ENCODE measurements at places on chromosomes 16 and 17. TPM values are rescaled to one million over a fixed set of nuclear protein-coding genes. Genes with fewer than 3 reads are reported as not detected.

GRCh38 chr17:11082559-11082958 lies 158.5 kb upstream of the SHISA6 start:
- no peaks in the 10 kb centered on the region for H3K36me3 ChIP-seq
- DNase-seq = no peak
- H3K27me3 ChIP-seq = no peaks in the 10 kb centered on the region
- no peak overlapping the region for H3K27ac ChIP-seq
- no peak overlapping the region for H3K4me3 ChIP-seq

GRCh38 chr17:62650587-62650986 lies 23.1 kb downstream of the MRC2 start:
- no peaks in the 10 kb centered on the region for H3K27me3 ChIP-seq
- H3K36me3 ChIP-seq = peaks cover 8% of the 10 kb centered on the region

DNA sequence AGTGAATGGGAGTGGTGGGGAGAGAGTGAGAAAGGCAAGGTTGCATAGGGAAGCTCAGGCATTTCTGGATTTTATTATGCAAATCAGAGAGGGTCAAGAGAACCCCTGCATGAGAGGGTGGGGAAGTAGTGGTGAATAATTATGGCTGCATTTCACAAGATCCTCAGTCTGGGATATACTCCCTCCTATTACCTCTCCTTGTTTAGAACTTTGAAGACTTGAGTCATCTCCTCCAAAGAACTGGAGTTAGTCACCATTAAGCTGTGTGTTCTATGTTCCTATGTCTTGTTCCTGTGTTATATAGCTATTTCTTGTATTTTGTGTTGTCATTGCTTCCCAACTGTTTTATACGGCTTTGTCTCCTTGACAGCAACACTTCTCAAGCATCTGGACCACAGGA lies 18.4 kb downstream of the SOX9 start:
- H3K4me3 ChIP-seq = no peak overlapping the region
- H3K27me3 ChIP-seq = no peaks in the 10 kb centered on the region
- no peaks in the 10 kb centered on the region for H3K36me3 ChIP-seq
- H3K4me1 ChIP-seq = peaks cover 20% of the 10 kb centered on the region

DNA sequence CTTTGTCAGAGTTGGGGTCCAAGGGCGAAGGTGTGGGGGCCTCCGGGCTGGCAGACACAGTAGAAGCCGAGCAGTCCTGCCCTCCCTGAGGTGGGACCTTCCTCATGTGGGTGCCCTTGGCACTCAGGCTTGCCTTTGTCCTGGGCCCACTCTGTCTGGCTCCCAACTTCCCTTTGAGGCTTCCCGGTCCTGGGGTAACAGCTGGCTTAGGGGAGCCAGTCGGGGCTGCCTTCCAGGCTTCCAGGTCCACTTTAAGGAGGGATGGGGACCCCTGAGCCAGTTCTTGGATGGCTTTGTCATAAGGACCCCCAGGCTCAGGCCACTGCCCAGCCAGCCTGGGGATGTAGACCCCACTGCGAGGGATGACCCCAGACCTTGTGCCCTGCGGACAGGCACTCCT lies 7.8 kb downstream of the GAS2L2 start:
- H3K36me3 ChIP-seq = no peaks in the 10 kb centered on the region
- H3K27ac ChIP-seq = no peak overlapping the region
- no peak for DNase-seq
- no peak overlapping the region for H3K4me3 ChIP-seq
- H3K4me1 ChIP-seq = peaks cover 6% of the 10 kb centered on the region

DNA sequence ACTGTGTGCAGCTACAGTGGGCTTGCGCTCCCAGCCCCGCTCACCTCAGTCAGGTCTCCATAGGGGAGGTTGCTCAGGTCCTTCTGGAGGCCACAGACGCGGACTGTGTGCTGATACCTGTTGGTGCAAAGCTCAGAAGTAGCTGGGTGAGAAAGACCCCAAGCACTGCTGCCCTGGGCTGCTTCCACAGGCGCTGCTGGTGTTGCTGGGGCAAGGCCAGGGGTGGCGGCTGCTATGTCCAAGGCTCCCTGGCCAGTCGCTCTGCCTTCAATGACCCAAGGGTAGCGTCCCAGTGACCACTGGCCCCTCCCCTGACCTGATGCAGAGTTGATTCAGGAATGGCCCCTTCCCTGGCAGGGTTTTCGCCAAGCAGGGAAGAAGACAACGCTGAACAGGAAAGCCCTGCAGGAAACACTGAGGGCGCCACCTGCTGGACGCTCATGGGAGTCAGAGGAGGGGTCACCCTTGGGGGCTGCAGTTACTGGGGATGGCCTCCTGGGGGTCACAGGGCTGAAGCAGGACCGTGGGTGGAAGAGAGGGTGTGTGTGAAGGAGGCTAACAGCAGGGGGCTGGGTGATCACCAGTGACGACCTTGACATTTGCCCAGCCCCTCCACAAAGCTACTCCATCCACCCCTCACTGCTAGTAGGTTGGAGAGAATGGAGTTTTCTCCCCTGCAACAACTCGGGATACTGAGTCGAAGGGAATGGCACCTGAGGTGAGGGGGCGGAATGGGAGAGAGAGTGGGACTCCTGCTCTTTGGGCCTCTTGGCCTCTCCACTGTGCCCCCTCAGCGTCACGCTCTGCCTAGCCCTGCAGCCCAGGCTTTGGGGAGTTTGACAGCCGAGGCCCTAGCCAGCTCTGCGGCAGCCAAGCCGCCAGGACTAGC lies 38.3 kb downstream of the ABCC12 start:
- DNase-seq = no peak
- no peaks in the 10 kb centered on the region for H3K27me3 ChIP-seq
- H3K4me1 ChIP-seq = peaks cover 1% of the 10 kb centered on the region
- H3K36me3 ChIP-seq = no peaks in the 10 kb centered on the region

GRCh38 chr16:57976331-57976796 lies 5.4 kb upstream of the CNGB1 start:
- H3K4me3 ChIP-seq = no peak overlapping the region
- no peak overlapping the region for H3K27ac ChIP-seq
- DNase-seq = no peak
- no peaks in the 10 kb centered on the region for H3K4me1 ChIP-seq
- H3K27me3 ChIP-seq = peaks cover 45% of the 10 kb centered on the region

GRCh38 chr16:4814046-4814445 lies 11.6 kb upstream of the ROGDI start:
- peaks cover 52% of the 10 kb centered on the region for H3K36me3 ChIP-seq
- no peaks in the 10 kb centered on the region for H3K27me3 ChIP-seq
- no peak for DNase-seq
- H3K4me3 ChIP-seq = no peak overlapping the region

DNA sequence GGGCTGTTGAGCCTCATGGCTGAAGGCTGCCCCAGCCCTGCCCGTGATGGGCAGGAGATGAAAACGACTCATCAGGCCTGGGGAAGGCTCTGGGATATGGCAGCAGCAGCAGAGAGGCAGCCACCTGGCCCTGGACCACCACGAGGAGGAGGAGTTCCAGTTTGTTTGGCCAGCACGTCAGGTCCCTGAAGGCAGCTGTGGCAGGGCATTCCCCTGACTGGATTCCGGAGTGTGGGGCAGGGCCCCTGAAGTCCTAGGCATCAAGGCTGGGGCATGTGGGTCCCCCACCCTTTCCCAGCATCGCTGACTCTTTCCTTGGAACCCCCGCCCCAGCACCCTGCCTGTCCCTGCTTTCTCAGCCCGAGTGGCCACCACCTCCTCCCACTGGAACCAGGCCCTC lies 197.4 kb downstream of the ZNF423 start:
- no peak for DNase-seq
- H3K27ac ChIP-seq = no peak overlapping the region
- H3K27me3 ChIP-seq = peaks cover 28% of the 10 kb centered on the region
- H3K36me3 ChIP-seq = no peaks in the 10 kb centered on the region
- no peaks in the 10 kb centered on the region for H3K4me1 ChIP-seq
- no peak overlapping the region for H3K4me3 ChIP-seq

Gene LPO
- total RNA-seq = not detected

Gene NPIPA8
- 1.1 TPM for total RNA-seq

Gene FAM117A
- total RNA-seq = 0.72 TPM

Gene CCDC200
- not detected for total RNA-seq

- no peak for DNase-seq
- no peaks in the 10 kb centered on the region for H3K27me3 ChIP-seq
- H3K27ac ChIP-seq = no peak overlapping the region
- H3K4me1 ChIP-seq = peaks cover 3% of the 10 kb centered on the region
Measured at GRCh38 chr17:9443811-9444210, 131.8 kb downstream of the STX8 start.

DNA sequence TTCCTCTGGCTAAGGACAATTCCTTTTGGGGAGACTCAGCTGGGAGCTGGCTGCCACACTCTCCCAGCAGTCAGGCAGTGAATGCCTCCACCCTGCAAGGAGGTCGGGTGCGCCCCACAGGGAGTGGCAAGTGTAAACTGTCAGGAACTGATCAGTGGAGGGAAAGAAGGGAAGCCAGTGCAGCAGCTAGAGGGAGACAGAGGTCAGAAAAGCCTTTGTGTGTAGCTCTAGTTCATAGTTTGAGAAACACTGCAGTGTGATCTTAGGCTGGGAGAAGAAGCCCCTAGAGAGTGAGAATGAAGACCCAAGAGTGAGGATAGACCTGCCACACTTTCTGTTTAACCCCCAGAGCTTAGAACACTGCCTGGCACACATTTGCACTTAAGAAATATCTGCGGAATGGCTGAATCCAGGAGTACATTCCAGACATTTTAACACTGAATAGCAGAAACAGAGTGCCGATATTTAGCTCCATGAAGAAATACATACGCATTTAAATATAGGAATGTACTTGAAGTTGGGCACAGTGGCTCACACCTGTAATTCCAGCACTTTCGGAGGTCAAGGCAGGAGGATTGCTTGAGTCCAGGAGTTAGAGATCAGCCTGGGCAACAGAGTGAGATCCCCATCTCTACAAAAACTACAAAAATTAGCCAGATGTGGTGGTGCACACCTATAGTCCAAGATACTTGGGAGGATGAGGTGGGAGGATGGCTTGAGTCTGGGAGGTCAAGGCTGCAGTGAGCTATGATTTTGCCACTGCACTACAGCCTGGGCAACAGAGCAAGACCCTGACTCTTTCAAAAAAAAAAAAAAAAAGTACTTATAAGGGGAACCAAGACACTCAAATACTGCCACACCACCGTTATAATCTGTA lies 11.1 kb upstream of the SLC5A11 start:
- no peak overlapping the region for H3K27ac ChIP-seq
- H3K4me3 ChIP-seq = no peak overlapping the region
- H3K36me3 ChIP-seq = no peaks in the 10 kb centered on the region
- DNase-seq = peak; percentile 49
- peaks cover 5% of the 10 kb centered on the region for H3K4me1 ChIP-seq

DNA sequence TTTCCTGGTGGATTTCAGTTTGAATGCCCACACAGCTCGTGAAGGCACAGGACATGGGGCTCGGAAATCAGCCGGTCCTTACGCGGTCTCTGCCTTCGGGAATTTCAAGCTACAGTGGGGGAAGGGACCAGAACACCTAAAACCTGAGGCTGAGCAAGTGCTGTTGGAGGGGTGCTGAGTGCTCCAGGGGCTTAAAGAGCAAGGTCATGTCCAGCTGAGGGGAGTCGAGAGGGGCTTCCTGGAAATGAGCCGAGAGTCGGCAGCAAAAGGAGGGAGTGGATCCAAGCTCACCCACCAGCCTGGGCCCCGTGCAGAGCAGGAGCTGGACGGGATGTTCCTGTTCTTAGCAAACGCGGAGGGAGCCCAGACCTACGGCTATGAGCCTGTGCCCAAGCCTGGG lies 73.2 kb upstream of the RPL38 start:
- no peaks in the 10 kb centered on the region for H3K4me1 ChIP-seq
- H3K27me3 ChIP-seq = no peaks in the 10 kb centered on the region
- DNase-seq = no peak
- H3K36me3 ChIP-seq = no peaks in the 10 kb centered on the region
- no peak overlapping the region for H3K27ac ChIP-seq

DNA sequence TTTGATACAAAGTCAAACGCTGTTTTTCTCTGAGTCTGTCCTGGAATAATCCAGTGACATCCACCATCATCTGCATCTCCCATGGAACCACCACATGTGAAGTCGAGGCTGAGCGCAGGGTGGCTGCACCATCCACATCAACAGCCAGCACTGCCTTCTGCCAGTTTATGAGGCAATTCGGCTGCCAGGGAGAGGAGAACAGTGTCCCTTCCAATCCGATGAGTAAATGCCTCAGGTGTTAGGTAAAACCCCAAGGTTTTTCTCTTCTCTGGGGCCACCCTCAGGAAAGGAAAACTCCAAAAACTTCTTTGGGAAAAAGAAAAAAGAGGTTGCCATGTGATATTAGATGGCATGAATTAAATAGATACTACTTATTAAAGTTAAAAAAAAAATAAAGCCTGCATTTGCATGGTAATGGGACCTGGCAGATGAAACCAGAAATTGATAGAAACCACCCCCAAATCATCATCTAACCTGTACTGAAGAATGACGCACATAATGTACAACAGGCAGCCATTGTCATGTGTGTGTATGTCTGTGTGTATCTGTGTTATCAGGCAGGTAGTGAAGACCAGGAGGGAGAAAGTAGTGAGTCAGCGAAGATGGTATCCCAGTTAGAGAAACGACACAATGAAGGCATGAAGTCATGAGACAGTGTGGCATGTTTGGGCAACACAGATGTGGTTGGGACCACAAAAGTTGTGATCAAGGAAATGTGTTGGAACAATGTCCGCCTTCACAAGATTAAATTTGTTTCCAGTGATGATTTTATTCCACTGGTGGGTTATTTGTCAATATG lies 478.7 kb downstream of the CDH13 start:
- no peaks in the 10 kb centered on the region for H3K36me3 ChIP-seq
- H3K27ac ChIP-seq = no peak overlapping the region
- no peaks in the 10 kb centered on the region for H3K4me1 ChIP-seq
- H3K27me3 ChIP-seq = no peaks in the 10 kb centered on the region
- no peak for DNase-seq

Gene GJC1
- 69.7 TPM for total RNA-seq

GRCh38 chr16:88306411-88306810 lies 76.3 kb upstream of the ZNF469 start:
- no peaks in the 10 kb centered on the region for H3K27me3 ChIP-seq
- no peak overlapping the region for H3K4me3 ChIP-seq
- no peaks in the 10 kb centered on the region for H3K36me3 ChIP-seq
- H3K4me1 ChIP-seq = peaks cover 61% of the 10 kb centered on the region

DNA sequence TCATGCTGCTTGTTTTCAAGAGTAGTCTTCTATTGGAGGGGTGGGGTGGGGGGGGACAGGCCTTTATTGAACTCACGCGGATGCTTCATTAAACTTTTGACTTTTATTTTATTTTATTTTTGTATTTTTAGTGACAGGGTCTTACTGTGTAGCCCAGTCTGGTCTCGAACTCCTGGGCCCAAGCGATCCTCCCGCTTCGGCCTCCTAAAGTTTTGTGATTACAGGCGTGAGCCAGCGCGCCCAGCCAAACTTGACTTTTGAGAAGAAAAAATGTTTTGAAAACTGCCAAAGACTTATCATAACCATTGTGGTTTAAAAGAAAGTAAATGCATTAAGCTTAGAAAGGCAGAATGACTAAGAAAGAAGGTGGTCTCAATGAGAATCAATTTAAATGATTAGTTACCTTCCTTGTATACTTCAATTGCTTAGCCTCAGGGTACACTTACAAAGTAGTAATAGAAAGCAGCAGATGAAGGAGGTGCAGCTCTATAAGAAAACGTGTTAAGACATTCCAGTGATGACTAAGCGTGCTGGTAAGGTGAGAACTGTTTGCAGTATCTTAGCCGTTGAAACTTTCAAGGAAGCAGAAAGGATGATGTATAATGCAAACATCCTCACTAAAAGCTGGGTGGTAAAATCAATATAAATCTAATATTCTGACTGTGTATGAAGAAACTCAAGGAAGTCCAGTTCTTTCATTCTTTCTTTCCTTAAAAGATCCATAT lies 1.2 kb downstream of the AP2B1 start:
- H3K27me3 ChIP-seq = no peaks in the 10 kb centered on the region
- no peaks in the 10 kb centered on the region for H3K36me3 ChIP-seq
- H3K4me1 ChIP-seq = 0 out of 2 replicates have a peak, but pooled peaks cover 2% of the 10 kb centered on the region
- H3K27ac ChIP-seq = peak overlapping the region; percentile 90
- H3K4me3 ChIP-seq = peak overlapping the region; percentile 66

- no peak for DNase-seq
- H3K27me3 ChIP-seq = peaks cover 21% of the 10 kb centered on the region
- H3K4me3 ChIP-seq = no peak overlapping the region
- H3K4me1 ChIP-seq = peaks cover 4% of the 10 kb centered on the region
- H3K27ac ChIP-seq = no peak overlapping the region
Measured at GRCh38 chr16:828891-829290, 28.4 kb upstream of the GNG13 start.
